ENCODE measurements at places on chromosomes 1 and 21.
A peak's percentile ranks its signal among the peaks of the same experiment; 100 is the strongest.

GRCh38 chr1:117416546-117417125, 49.4 kb downstream of the MAN1A2 start:
- DNase-seq: no peak

DNA sequence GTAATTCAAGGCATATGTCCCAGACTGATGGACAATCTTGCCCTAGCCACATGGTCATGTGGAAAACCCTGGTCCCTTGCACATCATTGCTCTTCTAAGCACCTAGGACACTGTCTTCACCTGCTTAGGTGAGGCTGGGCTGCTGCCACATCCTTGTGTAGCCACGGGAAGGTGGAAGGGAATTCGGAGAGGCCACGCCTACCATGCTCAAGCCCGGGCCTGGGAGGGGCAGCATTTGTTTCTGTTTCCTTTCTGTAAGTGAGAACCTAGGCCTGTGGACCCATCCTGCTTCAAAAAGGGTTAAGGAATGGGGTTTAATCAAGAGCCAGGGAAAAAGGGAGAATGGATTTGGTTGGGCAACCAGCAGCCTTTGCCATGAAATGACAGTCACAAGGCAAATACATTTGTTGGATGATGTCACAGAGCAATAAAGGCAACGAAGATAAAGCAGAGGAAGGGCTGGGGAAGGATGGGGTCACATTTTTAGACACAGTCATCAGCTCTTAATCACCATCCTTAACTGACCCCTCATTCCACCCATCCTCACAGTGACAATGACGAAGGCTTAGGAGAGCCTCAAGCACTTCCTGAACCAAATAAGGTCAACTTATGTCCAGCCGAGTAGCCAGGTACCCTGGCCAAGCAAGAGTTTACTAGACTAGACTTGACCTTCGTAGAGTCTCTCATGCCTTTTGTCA, 10.1 kb upstream of the LRRC38 start:
- DNase-seq: no peak

DNA sequence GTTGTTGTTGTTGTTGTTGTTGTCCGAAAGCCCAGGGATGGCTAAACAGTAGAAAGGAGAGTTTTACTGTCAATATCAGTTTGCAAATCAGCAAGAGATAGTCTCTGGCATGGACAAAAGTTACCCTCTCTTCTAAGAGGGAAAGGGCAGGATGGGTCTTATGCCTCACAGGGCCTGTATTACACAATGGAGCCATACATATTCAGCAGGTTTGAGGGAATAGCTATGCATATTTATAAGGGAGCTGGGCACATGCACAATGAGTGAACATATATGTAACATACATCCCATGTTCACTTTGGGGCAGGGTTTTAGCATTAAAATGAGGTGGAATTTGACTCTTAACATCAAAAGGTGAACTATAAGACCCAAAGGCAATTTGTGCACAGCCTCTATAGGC, 84.4 kb upstream of the PGBD5 start:
- no peak for DNase-seq

- no peak for DNase-seq
These were observed 51.3 kb downstream of the UBE4B start for GRCh38 chr1:10084045-10084444.

DNA sequence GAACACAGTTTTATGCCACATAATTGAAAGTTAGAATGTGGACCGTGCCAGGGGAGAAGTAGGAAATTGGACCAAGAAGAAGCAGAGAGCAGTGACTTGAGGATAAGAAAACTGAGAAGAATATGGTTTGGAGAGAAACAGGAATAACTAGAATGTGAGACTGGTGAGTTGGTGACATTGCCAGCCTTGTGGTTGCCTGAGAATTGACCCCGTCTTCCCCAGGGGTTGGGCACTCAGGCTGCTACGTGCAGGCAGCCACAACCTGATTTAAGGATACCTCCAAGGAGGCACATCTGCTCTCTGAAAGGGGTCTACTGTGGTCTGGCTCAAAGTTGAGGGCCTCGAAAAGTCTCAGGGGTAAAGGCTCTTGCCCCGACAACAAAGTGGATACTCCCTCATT, 112.1 kb upstream of the ARTN start:
- DNase-seq: no peak

- peak; percentile 28 for DNase-seq
These were observed 755 bp downstream of the FBXO42 start for GRCh38 chr1:16351456-16351993.

DNA sequence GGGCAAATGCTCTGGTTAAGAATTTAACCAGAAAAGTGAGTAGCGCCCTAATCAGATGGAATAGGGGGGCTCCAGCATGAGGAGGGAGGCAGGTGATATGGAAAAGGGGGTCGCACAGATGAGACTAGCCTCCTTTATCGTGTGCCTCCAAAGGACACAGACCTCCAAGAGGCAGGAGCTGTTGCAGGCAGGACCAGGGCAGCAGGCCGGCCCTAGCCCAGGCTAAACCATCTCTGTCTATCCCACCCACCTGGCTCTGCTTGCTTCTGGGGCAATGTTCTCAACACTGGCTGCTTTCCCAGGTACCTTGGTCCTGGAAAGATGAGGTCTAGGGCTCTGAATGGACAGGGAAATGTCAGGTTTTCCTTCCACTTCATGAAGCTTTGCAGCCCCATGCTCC, 36.3 kb downstream of the C2CD2 start:
- no peak for DNase-seq

DNA sequence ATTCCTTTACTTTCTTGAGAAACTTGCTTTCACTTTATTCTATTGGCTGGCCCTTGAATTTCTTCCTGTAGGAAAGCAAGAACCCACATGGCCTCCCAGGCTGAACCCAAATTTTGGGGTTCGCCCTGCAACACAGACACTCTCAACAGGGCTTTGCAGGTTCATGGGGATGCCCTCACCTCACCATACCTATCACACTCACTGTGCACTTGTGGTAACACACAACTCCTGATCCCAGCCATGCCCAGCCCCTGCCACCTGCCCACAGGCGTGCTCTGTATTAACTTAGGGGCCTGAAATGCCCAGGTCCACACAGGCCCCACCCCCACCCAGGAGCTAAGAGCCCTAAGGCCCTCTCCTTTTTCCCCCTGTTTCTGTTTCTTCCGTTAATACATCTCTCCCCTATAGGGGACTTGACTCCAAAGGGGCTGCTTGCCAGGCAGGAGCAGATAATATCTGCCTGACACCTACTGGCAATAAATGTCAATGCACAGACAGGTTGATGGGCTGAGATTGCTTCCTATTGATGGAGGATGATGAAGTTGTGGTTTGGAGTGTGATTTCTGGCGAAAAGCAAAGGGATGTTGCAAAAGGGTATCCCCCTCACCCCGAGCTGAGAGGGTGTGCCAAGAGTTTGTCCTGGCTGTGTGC, 171.5 kb downstream of the AJAP1 start:
- DNase-seq: peak; percentile 57

GRCh38 chr1:171653796-171654195, 1.3 kb upstream of the MYOC start:
- no peak for DNase-seq

All from fibroblast of skin of back (primary cell).